Vagina (tissue), 2 donors: ENCODE measurements at places on chromosomes 1 and 21.

GRCh38 chr1:42258218-42258617 is 76.8 kb downstream of the FOXJ3 start:
- DNase-seq: no peak

GRCh38 chr1:170041423-170042192 is 32.9 kb downstream of the KIFAP3 start:
- DNase-seq: no peak

- DNase-seq: no peak
Measured at GRCh38 chr1:201229771-201230635, 39.4 kb downstream of the IGFN1 start.

- DNase-seq: peak; percentile 37
Measured at GRCh38 chr21:45542242-45542666, at the start of gene SLC19A1. Gene SLC19A1, minus strand, starts transcription at chr21:45542440. Its CDS starts 4,481 bp downstream, at chr21:45537959.

DNA sequence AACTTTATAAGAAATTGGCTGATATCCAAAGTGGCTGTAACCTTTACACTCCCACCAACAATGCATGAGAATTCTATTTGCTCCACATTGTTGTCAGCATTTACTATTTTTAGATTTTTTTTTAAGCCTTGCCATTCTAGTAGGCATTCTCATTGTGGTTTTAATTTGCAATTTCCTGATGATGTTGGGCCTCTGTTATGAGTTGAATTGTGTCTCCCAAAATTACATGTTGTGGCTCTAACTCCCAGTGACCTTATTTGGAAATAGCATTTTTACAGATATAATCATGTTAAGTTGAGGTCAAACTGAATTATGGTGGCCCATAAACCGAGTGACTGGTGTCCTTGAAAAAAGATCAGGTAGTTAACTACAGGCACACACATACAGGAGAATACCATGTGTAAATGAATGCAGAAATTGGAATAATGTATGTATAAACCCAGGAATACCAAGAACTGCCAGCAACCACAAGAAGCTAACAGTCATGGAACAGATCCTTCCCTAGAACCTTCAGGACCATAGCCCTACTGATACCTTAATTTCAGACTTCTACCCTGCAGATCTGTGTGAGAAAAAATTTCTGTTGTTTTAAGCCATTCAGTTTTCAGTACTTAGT is 348.8 kb upstream of the DAB1 start:
- DNase-seq: no peak

GRCh38 chr1:74334147-74334546 is 99.0 kb downstream of the TNNI3K start:
- no peak for DNase-seq

- DNase-seq: no peak
Measured at GRCh38 chr1:238052496-238053266, 162.0 kb upstream of the ZP4 start.

DNA sequence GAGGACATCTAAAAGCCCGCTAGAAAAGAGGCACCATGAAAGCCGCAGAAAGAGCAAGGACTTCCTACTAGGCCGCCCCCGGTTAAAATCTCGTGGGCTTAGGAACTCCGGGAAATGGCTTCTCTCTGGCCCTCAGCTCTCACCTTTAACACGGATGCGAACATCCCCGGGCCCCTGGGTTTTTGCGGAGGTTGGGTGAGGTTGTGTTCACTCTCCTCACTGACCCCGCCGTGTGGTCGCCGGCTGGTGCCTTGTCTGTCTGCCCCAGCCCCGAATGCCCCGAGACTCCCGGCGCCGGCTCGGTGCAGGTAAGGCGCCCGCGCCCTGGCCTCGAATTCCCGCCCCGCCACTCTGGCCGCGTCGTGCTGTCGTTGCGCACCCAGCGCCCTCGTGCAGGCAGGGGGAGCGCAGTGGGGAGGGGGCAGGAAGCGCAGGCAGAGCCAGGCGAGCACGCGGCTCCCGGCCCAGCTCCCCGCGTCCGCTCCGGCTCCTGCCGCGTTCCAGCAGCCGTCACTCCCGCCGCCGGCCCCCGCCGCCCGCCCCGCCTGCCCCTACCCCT is at the start of gene SHISAL2A:
SHISAL2A (plus strand) TSS at position 437 of the 559 bp plus-strand sequence. CDS start 326 bp downstream, outside the sequence.
- no peak for DNase-seq

GRCh38 chr21:17613242-17613676 is 558 bp upstream of the BTG3 start:
- DNase-seq: no peak

DNA sequence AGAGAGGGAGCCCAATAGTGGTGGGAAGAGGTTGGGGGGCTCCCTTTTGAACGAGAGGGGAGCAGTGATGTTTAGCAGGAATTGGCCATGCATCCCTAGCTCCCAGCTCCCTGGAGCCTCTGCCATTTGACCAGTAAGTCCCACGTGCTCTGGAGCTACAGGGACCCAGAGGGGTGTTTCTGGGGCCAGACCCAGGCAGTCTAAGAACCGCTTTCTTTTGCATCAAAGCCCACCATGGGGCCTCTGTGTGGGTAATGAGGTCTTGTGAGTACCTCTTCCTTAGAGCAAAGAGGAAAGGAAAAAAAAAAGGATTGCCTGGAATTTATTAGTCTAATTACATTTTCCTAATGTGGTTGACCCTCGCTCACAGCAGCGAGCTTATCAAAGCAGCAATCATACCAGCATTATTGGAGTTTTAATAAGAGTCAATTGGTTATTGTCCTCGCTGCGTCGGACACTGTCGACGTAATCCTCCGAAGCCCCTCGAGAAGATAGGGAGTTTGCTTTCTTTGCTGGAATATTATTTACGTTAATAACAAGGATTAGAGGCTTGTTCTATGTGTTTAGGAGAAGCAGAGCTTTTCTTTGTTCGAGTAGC is 17.6 kb downstream of the ACTL8 start:
- DNase-seq: no peak

GRCh38 chr1:74467786-74468377 is 44.5 kb downstream of the LRRC53 start:
- DNase-seq: no peak

DNA sequence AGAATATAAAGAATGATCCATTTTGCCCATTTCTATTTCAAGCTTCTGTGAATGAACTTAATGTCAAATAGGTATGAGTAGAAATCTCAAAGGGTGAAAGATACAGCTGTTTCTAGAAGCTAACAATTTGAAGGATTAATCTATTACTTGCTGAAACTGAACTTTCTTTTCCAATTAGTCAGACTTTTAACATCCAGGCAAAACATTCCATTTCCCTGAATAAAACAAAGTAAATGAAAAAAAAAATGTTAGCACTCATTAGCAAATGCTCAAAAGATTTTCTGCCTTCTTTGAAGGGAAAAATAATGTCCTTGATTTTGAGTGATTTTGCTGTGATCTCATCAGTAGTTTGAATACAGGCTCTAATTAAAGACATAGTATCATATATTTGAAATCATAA is 447.6 kb upstream of the PRMT6 start:
- no peak for DNase-seq

DNA sequence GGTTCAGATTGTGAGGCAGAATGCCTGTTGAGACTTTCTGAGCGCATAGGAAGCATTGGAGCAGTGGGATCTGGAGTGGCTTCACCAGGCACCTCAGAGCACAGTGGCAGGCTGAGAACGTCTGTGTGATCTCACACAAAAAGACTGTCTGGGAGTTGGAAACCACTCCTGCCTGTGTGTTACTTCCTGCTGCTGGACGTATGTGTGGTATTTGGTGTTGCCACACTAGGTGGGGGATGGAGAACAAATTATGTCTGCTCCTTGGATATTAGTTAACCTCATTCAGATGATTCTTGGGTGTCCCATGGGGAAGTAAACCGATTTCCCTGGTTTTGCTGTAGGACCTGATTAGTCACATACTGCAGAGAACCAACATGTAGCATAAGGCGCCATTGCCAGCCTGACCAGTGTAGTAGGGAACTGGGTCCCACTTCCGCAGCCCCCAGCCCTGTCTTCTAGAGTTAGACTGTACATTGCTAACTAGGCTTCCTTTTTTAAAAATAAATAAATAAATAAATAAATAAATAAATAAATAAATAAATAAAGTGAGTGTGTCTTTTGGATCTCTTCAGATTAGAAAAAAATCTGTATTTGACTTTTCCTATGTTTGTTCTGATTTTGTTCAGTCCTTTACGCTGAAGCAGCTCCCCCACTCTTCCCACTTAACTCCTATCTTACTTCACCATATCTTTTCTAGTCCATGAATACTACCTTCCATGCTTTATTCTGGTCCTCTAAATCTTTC is 26.9 kb downstream of the UCK2 start:
- DNase-seq: no peak

GRCh38 chr1:3821004-3821403 is 24.7 kb upstream of the LRRC47 start:
- DNase-seq: no peak

GRCh38 chr1:110118636-110119396 is 6.6 kb downstream of the UBL4B start:
- DNase-seq: no peak

DNA sequence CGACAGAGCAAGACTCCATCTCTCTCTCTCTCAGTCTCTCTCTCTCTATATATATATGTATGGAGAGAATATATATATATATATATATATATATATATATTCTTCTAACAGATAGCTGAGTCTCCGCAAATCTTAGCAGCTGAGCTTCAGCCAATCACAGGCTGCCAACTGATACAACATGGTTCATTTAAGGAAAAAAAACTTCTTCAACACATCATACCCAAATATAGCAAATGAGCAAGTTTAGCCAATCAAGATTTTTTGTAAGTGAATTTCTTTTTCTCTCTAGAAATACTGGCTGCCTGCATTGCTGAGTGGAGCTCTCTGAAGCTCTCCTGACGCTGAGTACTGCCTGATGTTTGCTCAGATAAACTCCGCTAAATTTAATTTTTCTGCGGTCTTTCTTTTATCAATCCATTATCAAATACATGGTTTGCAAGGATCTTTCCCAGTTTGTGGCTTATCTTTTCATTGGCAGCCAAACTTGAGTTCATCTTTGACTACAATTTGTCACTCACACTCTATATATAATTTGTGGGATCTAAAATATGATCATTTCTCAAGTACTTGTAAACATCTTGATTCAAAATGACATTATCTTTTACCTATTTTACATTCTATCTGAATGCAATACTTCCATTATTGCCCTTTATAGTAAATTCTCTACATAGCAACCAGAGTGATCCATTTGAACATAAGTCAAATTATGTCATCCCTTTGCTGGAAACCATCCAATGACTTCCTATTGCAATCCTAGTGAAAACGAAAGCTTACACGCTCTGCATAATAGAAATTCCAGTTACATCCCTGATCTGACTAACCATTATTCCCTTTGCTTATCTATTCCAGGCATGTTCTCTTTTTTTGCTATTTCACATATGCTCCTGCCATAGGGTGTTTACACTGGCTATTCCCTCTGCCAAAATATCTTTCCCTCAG is 2131.7 kb downstream of the MRPL39 start:
- DNase-seq: no peak

DNA sequence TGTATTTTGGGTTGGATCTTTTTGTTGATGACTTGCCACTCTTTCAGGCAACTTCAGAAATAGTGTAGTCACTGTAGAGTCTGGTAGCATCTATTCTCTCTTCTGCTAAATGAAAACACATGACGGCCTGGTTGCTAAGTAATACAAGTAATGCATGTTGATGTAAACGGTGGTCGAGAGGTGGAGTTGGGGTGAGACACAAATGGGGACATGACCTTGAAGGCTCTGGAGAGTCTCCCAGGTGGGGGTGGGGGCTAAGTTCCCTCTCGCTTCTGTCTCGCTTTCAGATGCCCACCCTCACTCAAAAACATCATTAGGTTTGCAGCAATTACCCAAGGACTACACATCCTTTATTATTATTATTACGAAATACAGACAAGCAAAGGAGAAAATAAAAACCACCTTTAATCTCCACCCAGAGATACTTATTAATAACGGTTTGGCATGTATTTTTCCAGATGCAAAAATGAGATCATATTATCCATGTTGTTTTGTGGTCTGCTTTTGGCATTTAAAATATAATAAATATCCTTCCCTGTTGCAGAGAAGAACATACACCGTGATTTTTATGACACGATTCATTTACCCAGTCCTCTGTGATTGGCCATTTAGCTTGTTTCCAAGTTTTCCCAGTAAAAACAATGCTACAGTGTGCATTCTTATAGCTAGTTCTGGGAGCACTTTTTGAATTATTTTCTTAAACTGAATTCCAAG is 138.1 kb downstream of the MIS18A start:
- no peak for DNase-seq

DNA sequence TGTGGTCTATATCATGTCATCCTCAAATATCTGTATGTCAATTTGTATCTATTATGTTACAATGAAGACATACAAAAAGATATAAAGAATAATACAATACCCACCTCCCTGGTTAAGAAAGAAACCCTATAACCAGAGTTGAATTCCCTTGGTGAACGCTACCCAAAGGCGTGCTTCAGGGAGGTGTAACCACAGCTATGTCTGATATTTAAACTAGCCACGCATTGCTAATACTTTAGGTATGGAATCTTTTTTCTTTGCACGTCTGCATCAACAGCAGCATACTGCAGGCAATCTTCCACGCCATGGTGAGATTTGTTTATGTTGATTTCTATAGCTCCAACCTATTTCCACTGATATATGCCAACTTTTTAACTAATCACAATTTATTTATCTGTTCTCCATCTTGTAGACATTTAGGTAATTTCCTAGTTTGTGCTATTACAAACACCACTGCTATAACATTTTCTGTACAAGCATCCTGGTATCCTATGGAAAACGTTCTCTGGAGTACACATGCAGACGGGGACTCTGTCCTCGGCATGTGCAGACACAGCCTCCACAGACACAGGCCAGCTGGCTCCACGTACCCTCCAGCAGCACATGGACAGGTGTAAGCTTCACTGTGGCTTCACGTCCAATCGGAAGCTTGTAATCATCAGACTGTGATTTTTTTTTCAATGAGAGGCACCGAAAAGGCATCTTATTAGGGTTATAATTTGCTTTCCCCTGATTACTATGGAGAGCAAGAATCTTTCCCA is 58.5 kb downstream of the HSF2BP start:
- DNase-seq: no peak

GRCh38 chr1:34713443-34713842 is 41.4 kb upstream of the GJB5 start:
- no peak for DNase-seq

- no peak for DNase-seq
Measured at GRCh38 chr1:219806020-219806419, 122.3 kb downstream of the SLC30A10 start.

GRCh38 chr21:45367402-45368351 is 37.3 kb upstream of the COL18A1 start:
- DNase-seq: no peak

GRCh38 chr21:28614791-28615190 is 377.9 kb downstream of the LTN1 start:
- DNase-seq: no peak

- no peak for DNase-seq
Measured at GRCh38 chr1:19068639-19069276, 112.3 kb upstream of the IFFO2 start.

GRCh38 chr21:25700741-25701140 is 34.0 kb downstream of the ATP5PF start:
- no peak for DNase-seq

DNA sequence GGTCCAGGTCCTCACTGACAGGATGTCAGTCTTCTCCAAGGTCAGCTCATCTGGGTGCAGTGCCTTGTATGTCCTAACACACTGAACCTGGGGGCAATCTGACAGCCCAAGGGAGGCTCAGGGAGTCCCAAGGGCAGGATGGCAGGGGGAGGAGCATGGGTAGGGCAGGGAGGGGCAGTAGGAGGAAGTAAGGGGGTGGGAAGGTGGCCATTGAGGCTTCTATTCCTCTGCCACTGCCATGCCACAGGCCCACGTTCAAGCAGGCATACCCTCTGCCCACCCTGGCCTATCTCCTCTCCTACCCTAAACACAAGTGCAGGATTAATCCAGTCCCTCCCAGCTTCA is 13.3 kb downstream of the ARHGEF19 start:
- no peak for DNase-seq
